Left ventricle myocardium inferior (tissue), 1 donor: ENCODE measurements at places on chromosomes 6 and 20. TPM values are rescaled to one million over a fixed set of nuclear protein-coding genes. Genes with fewer than 3 reads are reported as not detected.

DNA sequence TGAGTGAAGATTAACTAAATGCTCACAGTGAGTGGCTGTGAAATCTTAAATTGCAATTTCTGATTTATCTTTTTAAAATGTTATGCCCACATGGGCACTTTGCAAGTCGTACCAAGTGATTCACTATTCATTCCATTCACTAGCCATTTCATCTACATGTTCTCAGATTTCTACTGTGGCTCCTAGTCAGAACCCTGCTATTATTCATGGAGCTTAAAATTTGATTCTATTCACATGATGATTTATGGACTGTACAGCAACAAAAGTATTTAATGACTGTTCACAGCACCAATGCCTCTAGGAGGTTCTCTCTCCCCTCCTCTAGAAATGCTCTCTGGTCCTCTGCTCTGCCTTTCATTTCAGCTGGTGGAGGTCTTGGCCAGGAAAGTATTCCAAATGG lies 133.5 kb upstream of the MAP3K7 start:
- no peak for DNase-seq

- DNase-seq = no peak
Measured at GRCh38 chr6:106670236-106670635, 40.9 kb downstream of the QRSL1 start.

DNA sequence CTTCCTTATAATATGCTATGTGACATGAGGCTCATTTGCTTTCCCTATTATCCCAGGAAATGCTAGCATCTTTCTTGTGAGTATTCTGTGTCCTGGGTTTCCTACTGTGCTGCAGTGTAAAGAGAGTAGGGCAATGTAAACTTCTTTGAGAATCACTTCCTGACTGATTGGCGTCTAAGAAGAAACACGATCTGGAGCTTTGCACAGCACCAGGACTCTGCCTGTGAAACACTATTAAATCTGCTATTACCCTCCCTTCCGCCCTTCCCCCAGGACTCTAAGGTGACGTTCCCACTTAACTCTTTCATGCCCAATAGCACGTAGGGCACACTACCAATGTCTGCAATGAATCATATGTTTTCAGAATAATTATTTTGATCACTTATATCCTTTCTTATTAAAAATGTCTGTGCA lies 607.3 kb upstream of the CITED2 start:
- no peak for DNase-seq

- DNase-seq = peak; percentile 82
Measured at GRCh38 chr20:36573103-36573797, at the start of gene TGIF2. TGIF2 (plus strand) TSS chr20:36573597; CDS start chr20:36578775, 5,178 bp downstream.

GRCh38 chr6:11025130-11025529 lies 19.0 kb downstream of the ELOVL2 start:
- DNase-seq = no peak

- DNase-seq = peak; percentile 69
Measured at GRCh38 chr6:156955494-156956183, 178.5 kb downstream of the ARID1B start.

DNA sequence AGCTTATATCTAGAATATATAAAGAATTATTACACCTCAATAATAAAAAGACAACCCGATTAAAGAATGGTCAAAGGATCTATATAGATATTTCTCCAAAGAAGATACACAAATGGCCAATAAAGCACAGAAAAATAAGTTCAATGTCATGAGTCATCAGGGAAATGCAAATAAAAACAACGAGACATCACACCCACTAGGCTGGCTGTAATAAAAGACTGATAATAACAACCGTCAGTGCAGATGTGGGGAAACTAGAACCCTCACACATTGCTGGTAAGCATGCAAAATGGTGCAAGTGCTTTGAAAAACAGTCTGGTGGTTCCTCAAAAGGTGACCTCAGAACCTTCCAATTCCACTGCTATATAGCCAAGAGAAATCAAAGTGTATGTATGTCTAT lies 33.0 kb downstream of the TBX18 start:
- no peak for DNase-seq

DNA sequence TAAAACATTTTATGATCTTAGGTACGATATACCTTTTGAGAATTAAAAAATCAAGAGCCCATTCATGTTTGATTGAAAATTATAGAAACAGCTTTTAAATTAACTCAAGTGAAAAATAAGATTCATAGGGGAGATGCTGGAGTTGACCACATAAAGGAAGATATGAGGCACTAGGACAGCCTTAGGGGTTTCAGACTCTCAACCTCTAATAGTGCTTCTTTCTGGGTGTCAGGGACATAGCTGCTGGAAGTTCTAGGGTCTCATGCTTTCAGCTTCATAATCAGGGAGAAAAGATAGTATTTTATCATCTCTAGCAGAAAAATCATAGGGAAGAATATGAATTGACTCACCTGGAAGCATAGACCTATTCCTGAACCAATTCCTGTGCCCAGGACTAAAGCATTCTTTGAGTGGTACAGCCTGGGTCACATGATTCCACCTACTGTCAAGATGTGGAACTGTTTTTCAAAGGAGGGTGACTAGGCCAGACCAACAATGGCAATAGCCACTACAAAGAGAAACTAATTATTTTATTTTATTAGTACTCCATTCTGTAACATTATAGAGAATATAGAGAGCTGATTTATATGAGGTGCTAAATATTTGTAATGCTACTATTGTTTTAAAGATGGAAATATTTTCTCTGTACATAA lies 27.8 kb upstream of the CENPW start:
- DNase-seq = no peak

GRCh38 chr6:85594197-85594930 lies 706 bp upstream of the SNX14 start:
- DNase-seq = no peak

GRCh38 chr20:10508060-10508459 lies 73.0 kb downstream of the SLX4IP start:
- DNase-seq = no peak

DNA sequence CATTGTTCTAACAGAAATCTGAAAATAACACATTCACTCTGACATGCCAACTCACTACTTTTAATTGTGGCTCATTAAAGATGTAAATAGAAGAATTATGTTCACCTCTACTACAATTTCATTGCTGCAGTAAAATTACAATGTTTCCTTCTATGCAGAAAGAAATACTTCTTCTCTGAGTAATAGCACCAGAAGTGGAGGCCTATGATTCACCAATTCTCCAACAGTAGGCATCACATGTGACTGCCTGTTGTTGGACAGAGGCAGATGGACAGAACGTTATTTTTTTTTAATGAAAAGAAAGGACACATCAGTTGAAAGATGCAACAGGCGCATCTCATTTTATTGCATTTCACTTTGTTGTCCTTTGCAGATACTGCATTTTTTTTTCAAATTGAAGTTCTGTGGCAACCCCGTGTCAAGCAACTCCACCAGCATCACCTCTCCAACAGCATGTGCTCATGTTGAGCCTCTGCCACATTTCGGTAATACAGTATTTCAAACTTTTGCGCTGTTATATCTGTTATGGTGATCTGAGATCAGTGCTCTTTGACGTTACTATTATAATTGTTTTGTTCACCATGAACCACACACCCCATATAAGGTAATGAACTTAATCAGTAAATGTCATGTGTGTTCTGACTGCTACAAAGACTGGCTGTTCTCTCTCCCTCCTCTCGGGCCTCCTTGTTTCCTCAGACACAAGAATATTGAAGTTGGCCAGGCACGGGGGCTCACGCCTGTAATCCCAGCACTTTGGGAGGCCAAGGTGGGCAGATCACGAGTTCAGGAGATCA lies 121.4 kb downstream of the ATXN1 start:
- DNase-seq = no peak

DNA sequence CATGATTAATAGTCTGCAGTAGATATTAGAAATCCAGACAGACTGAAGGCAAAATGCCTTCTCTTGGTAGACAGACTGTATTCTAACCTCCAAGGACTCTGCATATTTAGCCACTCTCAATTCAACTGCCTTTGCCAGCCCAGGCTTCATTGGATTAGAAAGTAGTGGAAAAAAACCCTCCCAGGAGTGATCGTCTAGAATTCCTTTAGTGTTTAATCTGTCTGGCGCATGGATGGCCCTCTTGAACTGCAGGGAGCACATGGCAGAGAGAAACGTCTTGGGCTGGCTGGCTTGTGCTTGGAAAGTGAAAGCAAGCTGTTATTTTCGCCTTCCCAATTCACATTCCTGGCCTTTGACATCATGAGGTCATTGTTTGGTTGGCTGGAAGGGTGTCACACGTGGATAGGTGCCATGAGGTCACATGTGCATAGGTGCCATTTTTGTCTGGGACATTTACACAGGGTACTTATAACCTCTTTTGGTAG lies 30.9 kb upstream of the NEDD9 start:
- DNase-seq = peak; percentile 56

GRCh38 chr6:96626759-96627364 lies 63.9 kb downstream of the FHL5 start:
- DNase-seq = no peak

DNA sequence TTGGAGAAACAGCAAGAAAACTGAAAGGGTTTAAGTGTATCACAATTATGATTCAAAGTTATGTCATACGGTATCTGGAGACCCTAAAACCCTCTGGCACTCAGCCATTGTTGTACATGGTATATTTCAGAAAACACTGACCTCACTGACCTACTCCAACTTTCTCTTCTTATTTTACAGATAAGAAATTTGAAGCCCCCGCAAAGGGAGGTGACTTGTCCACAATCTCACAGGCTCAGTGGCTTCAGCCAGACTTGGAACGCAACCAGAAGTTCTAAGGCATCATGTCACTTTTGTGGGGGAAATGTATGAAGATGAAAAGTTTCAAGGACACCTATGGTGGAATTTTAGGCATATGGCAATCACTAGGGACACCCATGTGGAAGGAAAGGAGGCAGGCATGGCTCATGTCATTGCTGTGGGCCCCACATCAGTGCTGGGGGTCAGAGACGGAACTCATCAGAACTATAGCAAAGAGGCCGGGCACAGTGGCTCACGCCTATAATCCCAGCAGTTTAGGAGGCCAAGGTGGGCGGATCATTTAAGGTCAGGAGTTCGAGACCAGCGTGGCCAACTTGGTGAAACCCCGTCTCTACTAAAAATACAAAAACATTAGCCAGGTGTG lies 5.2 kb upstream of the TRIB3 start:
- no peak for DNase-seq

- DNase-seq = no peak
Measured at GRCh38 chr6:147035886-147036285, 168.3 kb upstream of the STXBP5 start.

Gene CLPSL1
- not detected for total RNA-seq

Gene TP53TG5
- 0.80 TPM for total RNA-seq

Gene SLA2
- 0.19 TPM for total RNA-seq

Gene MMP24
- total RNA-seq = 0.25 TPM

Gene WFDC2
- not detected for total RNA-seq
